ENCODE measurements at places on chromosomes 3 and 15. TPM values are rescaled to one million over a fixed set of nuclear protein-coding genes. Genes with fewer than 3 reads are reported as not detected.

LEKR1 gene
- 0.34 TPM for total RNA-seq

GPR156 gene
- total RNA-seq: 0.76 TPM

DPPA4 gene
- 0.92 TPM for total RNA-seq

KIF9 gene
- total RNA-seq: 13.9 TPM

PXYLP1 gene
- 1.8 TPM for total RNA-seq

MYZAP gene
- 3.1 TPM for total RNA-seq

LARP6 gene
- 48.9 TPM for total RNA-seq

NOX5 gene
- not detected for total RNA-seq

ATP8B4 gene
- total RNA-seq: not detected

CD96 gene
- total RNA-seq: not detected

All from glomerular endothelial cell (primary cell).